ENCODE measurements at places on chromosomes 4 and X.

DNA sequence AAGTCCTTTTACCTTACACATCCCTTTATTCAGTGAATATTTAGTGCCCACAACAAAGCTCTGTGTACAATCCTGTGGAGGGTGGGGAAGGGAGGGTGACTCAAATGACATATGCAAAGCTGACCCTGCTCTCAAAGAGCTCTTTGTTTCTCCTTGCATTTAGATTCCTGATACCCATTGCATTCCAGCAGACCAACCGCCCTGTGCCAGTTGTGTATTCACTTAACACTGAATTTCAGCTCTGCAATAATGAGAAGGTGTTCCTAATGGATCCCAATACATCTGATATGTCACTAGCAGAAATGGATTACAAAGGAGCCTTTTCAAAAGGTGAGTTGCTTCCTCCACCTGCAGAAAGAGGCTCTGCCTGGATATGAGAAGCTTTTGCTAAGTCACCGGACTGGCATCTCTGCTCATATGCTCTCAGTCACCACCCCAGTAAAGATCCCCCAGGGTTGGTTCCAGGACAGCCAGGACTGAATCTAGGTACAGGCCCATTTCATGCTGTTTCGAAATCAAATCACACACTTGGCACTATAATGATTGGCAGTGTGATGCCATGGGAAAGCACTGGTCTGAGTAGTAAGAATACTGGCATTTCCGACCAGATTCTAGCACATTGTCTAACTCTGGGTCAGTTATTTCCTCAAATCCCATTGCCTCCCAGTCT is 17.1 kb upstream of the ANXA3 start:
- H3K4me3 ChIP-seq: no peak overlapping the region
- H3K27ac ChIP-seq: no peak overlapping the region
- H3K4me1 ChIP-seq: peaks cover 3% of the 10 kb centered on the region

DNA sequence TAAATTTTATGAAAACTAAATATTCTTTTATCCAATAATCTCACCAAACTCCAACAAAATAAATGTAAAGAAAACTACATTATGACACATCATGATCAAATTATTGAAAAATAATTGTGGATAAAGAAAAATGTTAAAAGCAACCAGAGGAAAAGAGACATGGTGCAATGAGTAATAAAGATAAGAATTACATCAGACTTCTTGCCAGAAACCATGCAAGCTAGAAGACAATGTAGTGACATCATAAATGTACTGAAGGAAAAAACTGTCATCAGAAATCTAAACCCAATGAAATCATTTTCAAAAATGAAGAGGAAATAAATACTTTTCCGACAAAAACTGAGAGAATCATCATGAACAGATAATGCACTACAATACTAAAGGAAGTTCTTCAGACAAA is 135.9 kb upstream of the EOLA2 start:
- H3K36me3 ChIP-seq: no peaks in the 10 kb centered on the region
- no peak overlapping the region for H3K27ac ChIP-seq
- H3K4me1 ChIP-seq: no peaks in the 10 kb centered on the region
- no peaks in the 10 kb centered on the region for H3K27me3 ChIP-seq
- DNase-seq: no peak

GRCh38 chr4:122830426-122831095 is 3.9 kb downstream of the FGF2 start:
- no peaks in the 10 kb centered on the region for H3K36me3 ChIP-seq
- H3K4me3 ChIP-seq: no peak overlapping the region
- peaks cover 21% of the 10 kb centered on the region for H3K27me3 ChIP-seq
- peaks cover 6% of the 10 kb centered on the region for H3K4me1 ChIP-seq

- no peaks in the 10 kb centered on the region for H3K36me3 ChIP-seq
- H3K4me1 ChIP-seq: no peaks in the 10 kb centered on the region
- peak; percentile 27 for DNase-seq
- H3K4me3 ChIP-seq: no peak overlapping the region
- H3K27ac ChIP-seq: no peak overlapping the region
These were observed 43.7 kb downstream of the MAGEA9 start for GRCh38 chrX:149825424-149825823.

DNA sequence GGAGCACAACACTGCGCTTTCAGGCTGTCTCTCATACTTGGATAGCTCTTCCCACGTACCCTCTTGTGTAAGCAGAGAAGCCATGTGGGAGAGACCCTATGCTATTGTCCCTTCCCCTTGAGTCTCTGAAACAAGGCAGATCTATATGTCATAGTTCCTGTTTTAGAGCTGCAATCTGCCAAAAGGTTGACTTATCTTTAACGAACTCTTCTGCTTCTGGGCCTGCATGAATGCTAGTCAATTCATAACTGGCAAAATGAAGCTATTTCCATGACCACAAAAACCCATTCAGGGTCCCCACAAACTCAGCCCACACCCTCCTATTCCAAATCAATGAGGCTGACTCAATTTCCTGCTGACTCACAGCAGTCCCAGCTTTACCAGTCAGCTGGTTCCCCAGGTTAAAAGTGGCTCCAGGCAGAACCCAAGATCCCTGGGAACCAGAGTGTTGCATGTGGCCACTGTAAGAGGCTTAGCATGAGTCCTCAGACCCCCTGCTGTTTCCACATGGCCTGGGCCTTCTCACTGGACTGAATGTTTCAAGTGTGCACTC is 25.3 kb upstream of the SOD3 start:
- H3K36me3 ChIP-seq: no peaks in the 10 kb centered on the region
- DNase-seq: no peak
- H3K4me1 ChIP-seq: peaks cover 2% of the 10 kb centered on the region
- H3K4me3 ChIP-seq: no peak overlapping the region

DNA sequence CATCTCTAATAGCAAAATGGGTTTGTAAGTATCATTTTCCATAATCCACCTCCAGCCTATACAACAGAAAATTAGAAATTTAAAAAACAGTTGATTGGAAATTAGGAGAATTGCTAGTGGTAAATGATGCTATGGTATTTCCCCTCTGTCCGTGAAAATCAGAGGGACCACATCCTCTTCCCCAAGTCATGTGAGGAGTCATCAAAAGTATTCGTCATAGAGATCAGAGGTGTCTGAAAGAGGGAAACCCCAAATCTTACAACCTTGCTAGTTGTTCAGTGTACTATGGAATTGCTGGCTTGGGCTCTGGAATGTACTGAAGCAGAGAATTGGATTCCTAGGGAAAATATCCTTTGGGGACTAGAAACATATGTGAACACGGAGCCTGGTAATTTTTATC is 241.4 kb upstream of the ARHGAP24 start:
- no peaks in the 10 kb centered on the region for H3K36me3 ChIP-seq
- no peaks in the 10 kb centered on the region for H3K4me1 ChIP-seq

GRCh38 chr4:2388429-2389182 is 29.8 kb downstream of the ZFYVE28 start:
- no peak overlapping the region for H3K4me3 ChIP-seq
- no peaks in the 10 kb centered on the region for H3K36me3 ChIP-seq
- no peak overlapping the region for H3K27ac ChIP-seq
- no peaks in the 10 kb centered on the region for H3K27me3 ChIP-seq

DNA sequence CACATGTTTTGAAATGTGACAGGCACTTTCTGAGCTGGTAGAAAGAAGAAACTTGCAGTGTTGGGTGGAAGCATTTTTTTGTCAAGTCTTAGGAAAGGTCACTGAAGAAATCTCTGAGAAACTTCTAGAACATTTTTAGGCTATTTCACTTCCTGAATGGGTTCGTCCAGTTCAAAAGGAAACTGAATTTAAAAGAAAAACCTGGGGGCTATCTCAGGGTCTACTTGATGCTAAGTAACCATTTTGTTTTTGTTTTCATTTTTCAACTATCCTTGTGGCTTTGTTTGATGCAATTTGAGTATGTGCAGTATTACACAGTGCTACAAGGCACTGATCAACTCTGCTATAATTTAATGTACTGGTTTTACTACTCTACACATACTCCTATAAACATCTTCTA is 34.0 kb upstream of the AMOT start:
- H3K4me1 ChIP-seq: no peaks in the 10 kb centered on the region
- no peaks in the 10 kb centered on the region for H3K27me3 ChIP-seq
- no peak overlapping the region for H3K27ac ChIP-seq
- H3K4me3 ChIP-seq: no peak overlapping the region
- no peaks in the 10 kb centered on the region for H3K36me3 ChIP-seq

GRCh38 chr4:87977521-87978278 is 2.2 kb downstream of the SPP1 start:
- H3K4me1 ChIP-seq: no peaks in the 10 kb centered on the region
- H3K36me3 ChIP-seq: no peaks in the 10 kb centered on the region
- H3K4me3 ChIP-seq: no peak overlapping the region
- H3K27ac ChIP-seq: no peak overlapping the region
- H3K27me3 ChIP-seq: no peaks in the 10 kb centered on the region

GRCh38 chrX:47649781-47650163 is 591 bp downstream of the ELK1 start:
- DNase-seq: no peak
- H3K4me3 ChIP-seq: peak overlapping the region; percentile 98
- H3K4me1 ChIP-seq: peaks cover 4% of the 10 kb centered on the region
- no peak overlapping the region for H3K27ac ChIP-seq

DNA sequence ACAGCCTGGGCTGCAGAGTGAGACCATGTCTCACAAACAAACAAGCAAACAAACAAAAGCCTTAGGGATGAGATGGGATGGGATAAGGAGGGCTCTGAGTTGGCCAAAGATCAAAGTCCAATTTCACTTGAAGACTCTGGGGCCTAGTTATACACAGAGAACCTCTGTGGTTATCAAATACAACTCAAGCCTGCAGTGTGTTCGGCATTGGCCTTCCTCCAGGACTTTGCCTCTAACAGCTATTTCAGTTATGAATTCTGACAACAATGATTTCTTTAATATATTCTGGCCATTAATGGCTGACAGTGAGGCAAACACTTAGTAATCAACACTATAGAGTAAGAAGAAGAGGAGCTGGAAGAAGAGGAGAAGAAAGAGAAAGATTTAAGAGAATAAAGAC is 171.1 kb downstream of the PDGFRA start:
- H3K4me1 ChIP-seq: peaks cover 3% of the 10 kb centered on the region
- H3K36me3 ChIP-seq: no peaks in the 10 kb centered on the region
- DNase-seq: no peak

GRCh38 chr4:26311633-26312032 is 9.2 kb upstream of the RBPJ start:
- H3K27ac ChIP-seq: no peak overlapping the region
- no peak overlapping the region for H3K4me3 ChIP-seq
- H3K4me1 ChIP-seq: no peaks in the 10 kb centered on the region
- no peaks in the 10 kb centered on the region for H3K36me3 ChIP-seq
- H3K27me3 ChIP-seq: no peaks in the 10 kb centered on the region
- no peak for DNase-seq

DNA sequence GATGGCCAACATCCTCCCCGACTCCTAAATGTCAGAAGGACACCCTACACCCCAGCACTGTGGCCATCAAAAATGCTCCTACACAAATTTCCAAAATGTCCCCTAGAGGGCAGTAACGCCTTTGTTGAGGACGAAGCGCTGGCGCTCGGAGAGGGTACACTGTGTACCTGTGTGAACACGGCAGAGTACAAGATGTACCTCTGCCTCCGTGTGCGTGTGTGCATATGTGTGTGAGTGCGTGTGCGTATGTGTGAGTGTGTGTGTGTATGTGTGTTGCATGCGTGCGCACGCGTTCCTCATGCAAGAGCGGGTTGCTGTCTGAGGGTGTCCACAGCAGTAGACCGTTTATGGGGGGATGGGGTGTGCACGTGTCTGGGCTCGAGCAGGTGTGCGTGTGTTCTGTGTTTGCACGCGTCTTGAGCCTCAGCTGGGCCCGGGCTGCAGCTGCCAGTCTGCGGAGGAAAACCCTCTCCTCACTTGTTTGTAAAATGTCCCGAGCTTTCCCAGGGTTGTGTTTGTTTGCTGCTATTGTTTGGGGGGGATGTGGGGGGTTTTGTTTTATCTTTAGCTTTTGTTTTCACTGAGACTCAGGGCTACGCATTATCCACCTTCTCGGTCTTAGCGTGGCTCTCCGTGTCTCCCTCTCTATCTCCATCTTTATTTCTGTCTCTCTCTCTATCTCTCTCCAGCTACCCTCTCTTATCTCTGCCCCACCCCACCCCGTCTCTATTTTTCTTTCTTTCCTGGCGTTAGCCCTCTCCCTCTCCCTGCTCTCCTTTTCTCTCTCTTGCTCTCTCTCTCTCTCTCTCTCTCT is 10.4 kb upstream of the TSPYL2 start:
- H3K27me3 ChIP-seq: no peaks in the 10 kb centered on the region
- peak overlapping the region; percentile 18 for H3K4me3 ChIP-seq
- H3K27ac ChIP-seq: no peak overlapping the region
- peak; percentile 84 for DNase-seq
- no peaks in the 10 kb centered on the region for H3K4me1 ChIP-seq
- H3K36me3 ChIP-seq: no peaks in the 10 kb centered on the region

- no peak for DNase-seq
- H3K36me3 ChIP-seq: no peaks in the 10 kb centered on the region
- no peak overlapping the region for H3K27ac ChIP-seq
- no peaks in the 10 kb centered on the region for H3K27me3 ChIP-seq
These were observed 39.4 kb upstream of the RHOH start for GRCh38 chr4:40157436-40157835.

GRCh38 chrX:51641421-51642021 is 22.8 kb upstream of the CENPVL3 start:
- no peaks in the 10 kb centered on the region for H3K36me3 ChIP-seq
- H3K27ac ChIP-seq: no peak overlapping the region
- H3K4me3 ChIP-seq: no peak overlapping the region
- H3K27me3 ChIP-seq: no peaks in the 10 kb centered on the region

Measured in trophoblast cell (in vitro differentiated cells and primary cell).